ENCODE measurements at places on chromosomes 16 and 17.

- DNase-seq, result no peak
Measured at GRCh38 chr16:89863741-89864526, 9.5 kb upstream of the TCF25 start.

- DNase-seq, result no peak
Measured at GRCh38 chr17:17757391-17757791, 76.1 kb downstream of the RAI1 start.

DNA sequence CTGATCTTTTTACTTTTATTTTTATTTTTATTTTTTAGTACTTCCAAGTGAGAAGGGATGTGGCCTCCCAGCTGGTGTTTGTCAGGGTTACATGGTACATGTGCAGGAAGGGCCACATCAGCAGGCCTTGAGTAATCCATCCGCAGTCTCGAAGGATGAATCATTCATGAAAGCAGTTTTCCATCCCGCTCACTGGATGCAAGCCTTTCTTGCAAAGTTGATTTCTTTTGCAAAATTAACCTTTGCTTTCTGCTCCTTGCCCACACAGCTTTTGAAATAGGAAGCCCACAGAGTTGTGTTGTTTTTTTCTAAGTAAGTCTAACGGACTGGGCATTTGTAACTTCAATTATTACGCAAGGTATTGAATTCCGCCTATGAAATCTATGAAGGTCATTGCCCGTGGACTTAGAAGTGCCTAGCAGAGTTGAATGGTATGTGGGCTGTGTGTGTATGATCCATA, 157.4 kb downstream of the PRKCA start:
- DNase-seq, result no peak

GRCh38 chr16:12468552-12468951, 335.1 kb downstream of the CPPED1 start:
- DNase-seq, result no peak

- DNase-seq, result no peak
Measured at GRCh38 chr17:57739402-57740234, 5.5 kb downstream of the CCDC182 start.

DNA sequence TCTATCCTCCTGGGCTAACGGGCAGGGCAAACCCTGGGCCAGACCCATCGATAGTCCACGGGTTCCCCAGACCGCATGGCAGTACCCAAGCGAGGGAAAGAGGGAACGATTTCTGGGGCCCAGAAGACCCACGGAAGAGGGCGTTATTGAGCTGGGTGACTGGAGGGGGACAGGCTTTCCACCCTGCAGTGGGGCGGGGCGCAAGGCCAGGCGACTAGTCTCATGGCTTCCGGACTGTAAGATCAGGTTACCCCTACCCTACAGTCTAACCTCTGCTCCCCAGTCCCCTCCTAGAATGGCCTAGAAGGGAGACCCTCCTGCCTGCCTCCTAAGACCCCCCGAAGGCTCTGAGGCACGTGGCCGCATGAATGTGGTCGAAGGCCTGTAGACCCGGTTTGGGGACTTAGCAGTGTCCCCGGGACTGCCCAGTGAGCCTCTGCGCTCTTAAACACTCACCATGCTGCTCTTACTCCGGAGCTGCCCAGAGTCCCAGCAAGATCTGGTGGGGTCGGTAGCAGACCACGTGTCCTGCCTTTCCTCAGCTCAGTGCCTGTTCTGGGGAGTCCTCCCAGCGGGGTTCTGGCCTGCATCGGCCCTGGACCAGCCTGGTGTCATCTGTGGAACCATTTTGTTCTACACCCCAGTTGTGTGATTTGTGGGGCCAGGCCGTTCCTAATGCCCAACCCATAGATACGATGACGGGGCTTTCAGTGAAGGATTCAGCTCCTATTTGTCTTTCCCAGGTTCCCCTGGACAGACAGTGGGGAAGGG, 13.2 kb upstream of the AURKB start:
- DNase-seq, result no peak

DNA sequence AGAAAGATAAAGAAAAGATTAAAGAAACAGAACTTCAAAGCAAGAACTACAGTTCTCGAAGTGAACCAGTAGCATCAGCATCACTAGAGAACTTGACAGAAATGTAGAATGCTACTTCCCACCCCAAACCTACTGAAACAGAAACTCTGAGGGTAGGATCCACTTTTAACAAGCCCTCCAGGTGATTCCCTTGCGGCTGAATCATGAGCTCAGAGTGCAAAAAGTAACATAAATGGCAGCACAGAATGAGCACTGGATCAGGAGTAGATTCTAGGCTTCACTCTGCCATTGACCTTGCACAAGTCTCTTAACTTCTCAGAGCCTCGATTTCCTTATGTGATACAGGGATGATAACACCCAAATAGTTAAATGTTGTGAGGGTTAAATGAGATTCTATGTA, 5.8 kb downstream of the TOM1L2 start:
- no peak for DNase-seq

DNA sequence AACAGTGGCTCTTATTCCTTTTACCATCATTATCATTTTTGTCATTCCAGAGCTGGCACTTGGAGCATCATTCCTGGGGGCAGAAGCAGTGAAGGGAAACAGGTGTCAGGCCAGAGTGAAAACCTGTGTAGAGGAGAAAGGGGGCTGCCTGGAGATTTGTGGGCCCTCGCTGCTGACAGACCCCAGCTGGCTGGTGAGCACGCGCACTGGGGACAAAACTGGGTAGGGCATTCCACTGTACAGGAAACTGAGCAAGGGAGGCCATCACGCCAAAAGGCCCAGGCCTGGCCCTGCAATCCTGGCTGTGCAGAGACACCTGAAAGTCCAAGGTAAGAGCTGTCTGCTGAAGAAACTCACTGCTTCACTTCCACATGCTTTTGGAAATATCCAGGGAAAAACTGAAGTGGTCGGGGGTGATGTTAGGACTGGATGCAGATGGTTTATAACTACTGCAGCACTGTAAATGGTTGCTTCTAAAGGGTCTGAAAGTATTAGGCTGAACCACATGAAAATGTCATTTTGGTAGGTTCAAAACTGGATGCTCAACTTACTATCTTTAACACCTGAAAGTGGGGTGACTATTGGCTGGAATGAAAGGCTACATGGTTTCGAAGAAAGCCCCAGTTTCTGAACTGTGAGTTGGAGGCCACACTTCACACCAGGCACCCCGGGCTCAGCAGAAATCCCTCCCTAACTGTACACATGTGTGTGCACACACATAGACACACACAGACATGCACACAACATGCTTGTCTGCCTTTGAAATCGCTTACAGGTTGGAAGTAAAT, 225.0 kb downstream of the C16orf78 start:
- no peak for DNase-seq

- DNase-seq, result no peak
Measured at GRCh38 chr16:58332997-58333700, 38.3 kb upstream of the PRSS54 start.

Data from cortex of kidney (tissue), 1 donor.